SJCRH30 (cell line): ENCODE measurements at places on chromosomes 13 and 19.

- DNase-seq: no peak
Measured at GRCh38 chr13:44786756-44787155, 202.5 kb downstream of the NUFIP1 start.

DNA sequence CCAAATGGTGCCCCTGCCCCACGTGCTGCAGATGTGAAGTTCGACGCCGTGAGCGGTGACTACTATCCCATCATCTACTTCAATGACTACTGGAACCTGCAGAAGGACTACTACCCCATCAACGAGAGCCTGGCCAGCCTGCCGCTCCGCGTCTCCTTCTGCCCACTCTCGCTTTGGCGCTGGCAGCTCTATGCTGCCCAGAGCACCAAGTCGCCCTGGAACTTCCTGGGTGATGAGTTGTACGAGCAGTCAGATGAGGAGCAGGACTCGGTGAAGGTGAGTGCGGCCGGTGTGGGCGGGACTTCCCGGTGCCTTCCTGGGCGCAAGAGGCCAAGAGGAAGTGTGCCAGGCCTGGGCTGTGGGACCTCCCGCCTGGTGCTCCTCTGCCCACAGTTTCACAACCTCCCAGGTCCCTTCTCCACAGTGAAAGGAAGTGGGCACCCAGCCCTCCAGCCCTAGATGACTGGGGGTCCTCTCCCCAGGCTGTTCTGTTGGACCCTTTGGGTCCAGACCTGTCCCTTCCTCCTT lies 14.1 kb upstream of the RELB start:
- no peak for DNase-seq

GRCh38 chr13:21297447-21297846 lies 121.0 kb downstream of the MRPL57 start:
- no peak for DNase-seq

DNA sequence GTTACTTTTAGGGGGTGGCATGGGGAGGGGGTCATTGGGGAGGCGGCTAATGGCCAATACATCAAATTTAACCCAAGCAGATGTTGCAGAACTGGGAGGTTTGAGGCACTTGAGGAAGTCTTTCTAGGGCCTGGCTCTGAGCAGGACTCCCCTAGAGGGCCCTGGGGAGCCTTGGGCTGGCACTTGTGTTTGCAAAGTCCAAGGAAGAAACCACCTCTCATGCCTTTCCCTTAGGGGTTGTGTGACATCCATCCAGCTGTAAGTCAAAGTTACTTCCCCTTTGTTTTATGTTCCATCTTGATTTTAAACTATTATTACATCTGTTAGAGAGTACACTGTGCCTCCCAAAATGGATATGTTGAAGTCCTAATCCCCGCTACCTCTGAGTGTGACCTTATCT lies 159.9 kb downstream of the KATNAL1 start:
- no peak for DNase-seq

DNA sequence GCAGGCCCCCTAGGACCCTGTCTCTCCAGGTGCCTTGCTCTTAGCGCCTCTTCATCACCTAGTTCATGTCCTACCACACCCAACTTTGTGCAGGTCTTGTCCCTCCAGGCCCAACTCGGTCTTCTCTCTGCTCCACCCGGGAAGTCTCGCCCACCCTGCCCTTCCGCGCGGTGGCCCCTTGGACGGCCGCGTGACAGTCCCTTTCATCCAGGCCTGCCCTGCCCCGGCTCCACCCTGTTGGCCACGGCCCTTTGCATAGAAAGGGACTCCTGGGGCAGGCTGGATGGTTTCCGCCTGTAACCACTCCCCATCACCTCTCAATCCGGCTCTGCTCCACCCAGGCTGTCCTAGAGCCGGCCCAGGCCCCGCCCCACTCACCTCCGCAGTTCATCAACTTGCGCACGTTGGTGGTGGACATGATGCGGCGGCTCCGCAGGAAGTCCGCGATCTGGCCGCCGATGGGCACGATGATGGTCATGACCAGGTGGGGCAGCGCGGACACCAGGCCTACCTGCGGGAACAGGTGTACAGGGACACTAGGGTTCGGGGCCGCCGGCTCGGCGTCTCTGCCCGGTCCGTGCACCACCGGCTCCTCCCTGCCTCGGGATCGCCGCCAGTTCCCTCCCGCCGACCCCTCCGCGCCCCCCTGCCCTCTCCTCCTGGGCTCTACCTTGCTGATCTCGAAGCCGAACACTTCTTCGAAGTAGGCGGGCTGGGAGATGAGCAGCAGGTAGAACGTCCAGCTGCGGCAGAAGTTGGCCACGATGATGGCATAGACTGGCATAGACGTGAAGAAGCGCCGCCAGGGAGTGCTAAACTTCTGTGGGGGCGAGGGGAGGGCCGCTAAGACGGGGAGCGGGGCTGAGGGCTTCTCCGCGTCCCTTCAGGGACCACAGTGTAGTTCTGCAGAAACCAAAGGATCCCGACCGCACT lies 7.2 kb downstream of the GFY start:
- DNase-seq: no peak

DNA sequence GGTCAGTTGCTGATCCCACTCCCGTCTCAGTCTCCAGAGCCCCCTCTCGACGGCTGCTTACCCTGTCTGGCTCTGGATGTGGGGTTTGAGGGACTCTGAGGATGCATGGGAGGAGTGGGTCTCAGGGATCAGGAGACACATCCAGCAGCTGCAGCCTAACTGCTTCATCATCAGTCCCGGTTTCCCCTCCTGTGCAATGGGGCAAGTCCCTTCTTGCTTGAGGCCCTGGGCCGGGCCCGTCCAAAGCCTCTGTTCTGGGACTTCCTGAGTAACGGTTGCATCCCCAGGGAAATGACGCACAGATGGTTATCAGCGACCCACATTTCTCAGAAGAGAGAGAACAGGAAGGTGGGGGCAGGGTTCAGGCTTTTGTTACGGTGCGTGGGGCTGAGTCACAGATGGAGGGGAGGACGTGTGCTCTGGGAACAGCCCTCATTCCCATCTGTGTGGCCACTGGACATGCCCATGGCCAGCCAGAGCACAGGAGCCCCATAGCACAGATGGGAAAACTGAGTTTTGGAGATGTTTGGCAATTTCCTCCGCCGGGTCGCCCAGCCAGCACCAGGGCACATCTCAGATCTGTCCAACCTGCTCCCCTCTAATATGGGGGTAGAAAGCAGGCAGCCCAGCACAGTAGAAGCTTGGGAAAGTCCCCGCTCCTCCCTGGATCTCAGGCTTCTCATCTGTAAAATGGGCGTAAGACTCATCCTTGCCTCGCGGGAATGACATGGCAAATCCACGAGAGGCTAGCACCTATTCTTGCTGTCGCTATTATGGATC lies 19.3 kb downstream of the GNA15 start:
- peak; percentile 96 for DNase-seq

DNA sequence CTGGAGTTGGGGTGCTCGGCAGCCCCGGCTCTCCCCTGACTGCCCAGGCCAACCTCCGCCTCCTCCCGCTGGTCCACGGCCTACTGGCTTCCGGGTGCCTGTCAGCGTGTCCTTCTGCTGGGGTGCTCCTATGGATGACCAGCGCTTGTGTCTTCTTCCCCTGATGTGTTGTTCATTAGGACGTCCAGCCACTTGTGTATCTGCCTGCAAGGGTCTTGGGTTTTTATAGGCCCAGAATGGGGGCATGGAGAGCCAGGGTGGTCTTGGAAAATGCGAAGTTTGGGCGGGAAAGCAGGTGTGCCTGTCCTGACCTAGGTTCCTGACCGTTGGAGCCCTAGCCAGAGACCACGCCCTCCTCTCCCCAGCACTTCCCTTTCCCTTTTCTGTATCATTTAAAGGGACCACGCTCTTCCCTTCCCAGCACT lies 139.8 kb downstream of the SLITRK5 start:
- no peak for DNase-seq

DNA sequence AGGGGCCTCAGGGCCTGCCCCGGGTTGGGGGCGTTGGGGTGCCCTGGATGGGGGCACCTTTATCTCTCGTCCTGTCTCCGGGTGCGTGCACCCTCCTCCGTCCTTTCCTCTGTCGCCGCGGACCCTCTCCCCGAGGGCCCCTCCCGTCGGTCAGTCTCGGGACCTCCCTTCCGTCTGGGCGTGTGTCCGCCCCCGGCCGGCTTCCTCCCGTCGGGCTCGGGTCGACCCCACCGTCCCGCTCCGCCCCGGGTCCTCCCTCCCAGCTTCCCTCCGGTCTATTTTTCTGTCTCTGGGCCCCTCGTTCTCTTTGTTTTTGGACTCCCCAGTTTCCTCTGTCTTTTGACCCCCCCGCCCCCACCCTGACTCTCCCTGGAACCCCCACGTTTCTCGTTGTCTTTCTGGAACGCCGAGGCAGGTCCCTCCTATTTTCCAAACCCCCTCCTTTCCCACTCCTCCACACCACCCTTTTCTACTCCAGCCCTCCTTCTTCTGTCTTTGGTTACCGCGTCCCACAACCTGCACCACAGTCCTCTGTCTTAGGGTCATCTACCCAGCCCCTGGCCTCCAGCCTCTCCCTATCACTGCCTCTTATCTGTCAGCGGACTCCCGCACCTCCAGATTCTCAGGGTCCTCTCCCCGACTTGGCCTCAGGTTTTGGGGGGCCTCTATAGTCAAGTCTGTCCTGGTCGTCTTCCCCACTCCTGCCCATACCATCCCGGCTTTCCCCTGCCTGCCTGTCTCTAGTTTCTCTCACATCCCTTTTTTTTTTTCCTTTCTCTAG lies 757 bp downstream of the EGLN2 start:
- peak; percentile 48 for DNase-seq

GRCh38 chr13:99548448-99548847 lies 47.2 kb downstream of the TM9SF2 start:
- DNase-seq: no peak

- DNase-seq: no peak
Measured at GRCh38 chr19:1079566-1080111, 12.7 kb downstream of the ARHGAP45 start.

DNA sequence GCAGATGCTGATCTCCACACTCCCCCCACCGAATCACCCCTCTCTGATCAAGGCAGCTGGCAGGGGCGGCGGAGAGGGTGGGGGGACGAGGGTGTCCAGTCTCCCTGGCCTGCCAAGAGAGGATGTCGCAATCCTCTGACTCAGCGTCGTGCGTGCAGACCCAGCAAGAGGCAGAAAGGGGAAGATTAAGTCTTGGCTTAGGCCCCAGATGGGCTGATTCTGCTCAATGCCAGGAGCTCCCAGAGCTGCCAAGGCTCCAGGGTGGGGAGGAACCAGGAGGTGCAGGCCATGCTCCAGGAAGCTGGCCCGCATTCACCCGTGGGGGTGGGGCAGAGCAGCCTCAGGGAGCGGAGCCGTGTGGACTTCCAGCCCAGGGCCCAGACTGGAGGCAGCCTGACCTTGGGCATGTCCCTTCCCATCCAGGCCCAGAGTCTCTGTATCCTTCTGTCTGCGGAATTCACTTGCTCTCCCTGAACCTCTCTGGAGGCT lies 6.6 kb upstream of the BCL3 start:
- DNase-seq: peak; percentile 92

- no peak for DNase-seq
Measured at GRCh38 chr13:36445891-36446351, 13.6 kb downstream of the CCNA1 start.

DNA sequence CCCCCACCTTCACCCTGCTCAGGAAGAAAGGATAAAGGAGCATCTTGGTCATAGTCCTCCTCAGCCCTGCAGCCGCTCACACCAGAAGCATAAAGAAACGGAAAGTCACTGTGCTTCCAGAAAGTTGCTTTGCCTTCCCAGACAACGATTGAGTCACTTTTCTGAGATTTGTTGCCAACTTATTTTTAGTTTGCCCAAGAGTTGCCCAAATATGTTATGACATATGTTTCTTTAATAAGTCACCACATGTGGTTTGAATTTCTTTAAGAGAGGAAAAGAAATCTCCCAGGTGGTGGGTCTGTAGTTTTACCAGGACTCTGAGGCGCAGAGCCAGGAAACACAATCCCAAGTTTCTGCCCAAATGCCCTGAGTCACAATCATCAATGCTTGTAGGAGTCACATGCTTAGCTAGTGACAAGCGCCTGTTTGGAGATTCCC lies 63.4 kb upstream of the LRCH1 start:
- no peak for DNase-seq

- no peak for DNase-seq
Measured at GRCh38 chr13:46948338-46948737, 51.5 kb upstream of the HTR2A start.

GRCh38 chr13:41823476-41823875 lies 137.4 kb downstream of the VWA8 start:
- no peak for DNase-seq

GRCh38 chr13:99585609-99586008 lies 84.3 kb downstream of the TM9SF2 start:
- DNase-seq: no peak

DNA sequence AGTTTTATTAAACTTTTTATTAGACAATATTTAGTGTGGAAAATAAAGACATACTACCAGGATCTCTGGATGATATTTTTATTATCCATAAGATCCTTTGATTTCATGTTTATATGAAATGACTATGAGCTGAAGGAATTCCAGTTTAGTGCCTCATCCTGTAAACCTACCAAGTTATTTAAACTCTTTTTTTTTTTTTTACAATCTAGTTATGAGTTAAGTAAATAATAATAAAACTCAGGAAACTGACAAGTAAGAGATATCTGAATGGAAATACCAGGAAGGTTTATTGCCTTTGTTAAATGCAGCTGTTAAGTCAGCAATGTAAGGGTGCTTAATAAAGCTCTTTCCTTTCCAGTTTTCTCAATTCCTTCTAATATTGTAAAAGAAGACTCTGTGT lies 53.9 kb downstream of the RXFP2 start:
- no peak for DNase-seq

GRCh38 chr19:48900477-48901406 lies 630 bp downstream of the NUCB1 start:
- DNase-seq: no peak

DNA sequence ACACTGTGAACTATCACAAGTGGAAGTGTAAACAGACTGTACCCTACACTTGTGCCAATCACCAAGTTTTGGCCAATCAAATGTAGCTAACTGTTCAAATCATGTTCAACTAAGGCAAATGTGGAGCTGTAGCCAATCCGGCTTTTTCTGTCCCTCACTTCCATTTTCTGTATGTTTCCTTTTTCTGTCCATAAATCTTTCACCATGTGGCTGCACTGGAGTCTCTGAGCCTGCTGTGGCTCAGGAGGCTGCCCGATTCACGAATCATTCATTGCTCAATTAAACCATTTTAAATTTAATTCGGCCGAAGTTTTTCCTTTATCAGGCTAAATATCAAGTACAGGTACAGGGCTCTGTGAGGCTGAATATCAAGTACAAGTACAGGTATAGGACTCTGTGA lies 216.5 kb downstream of the RFC3 start:
- no peak for DNase-seq

GRCh38 chr19:41801792-41802211 lies 5.4 kb downstream of the CEACAM3 start:
- DNase-seq: no peak
